Activated T-cell treated with anti-CD3 and anti-CD28 coated beads for 48 hours (primary cell): ENCODE measurements at places on chromosomes 16 and 17.

- no peak for DNase-seq
These were observed 408.6 kb downstream of the HAPSTR1 start for GRCh38 chr16:9499941-9500593.

- DNase-seq, result no peak
These were observed 1.2 kb downstream of the PSMD11 start for GRCh38 chr17:32445497-32445896.

- no peak for DNase-seq
These were observed 14.6 kb downstream of the SMTNL2 start for GRCh38 chr17:4598776-4599504.

DNA sequence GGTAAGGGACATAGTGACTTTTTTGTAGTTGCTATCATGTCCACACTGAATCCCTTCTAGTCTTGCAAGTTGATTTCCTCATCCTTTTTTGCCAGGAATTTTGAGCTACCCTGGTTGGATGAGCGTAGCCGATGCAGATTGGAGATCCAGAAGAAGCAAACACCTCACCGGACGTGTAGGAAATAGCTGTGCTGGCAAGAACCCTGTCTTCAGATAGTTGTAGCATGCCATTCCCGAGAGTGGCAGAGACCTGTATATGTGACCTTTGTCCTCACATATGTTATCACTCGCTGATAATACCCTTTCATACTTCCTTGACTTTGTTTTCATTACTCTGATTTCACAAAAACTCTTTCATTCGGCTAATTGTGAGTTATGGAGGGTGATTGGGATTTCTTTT, 6.2 kb upstream of the CASC3 start:
- DNase-seq, result no peak

DNA sequence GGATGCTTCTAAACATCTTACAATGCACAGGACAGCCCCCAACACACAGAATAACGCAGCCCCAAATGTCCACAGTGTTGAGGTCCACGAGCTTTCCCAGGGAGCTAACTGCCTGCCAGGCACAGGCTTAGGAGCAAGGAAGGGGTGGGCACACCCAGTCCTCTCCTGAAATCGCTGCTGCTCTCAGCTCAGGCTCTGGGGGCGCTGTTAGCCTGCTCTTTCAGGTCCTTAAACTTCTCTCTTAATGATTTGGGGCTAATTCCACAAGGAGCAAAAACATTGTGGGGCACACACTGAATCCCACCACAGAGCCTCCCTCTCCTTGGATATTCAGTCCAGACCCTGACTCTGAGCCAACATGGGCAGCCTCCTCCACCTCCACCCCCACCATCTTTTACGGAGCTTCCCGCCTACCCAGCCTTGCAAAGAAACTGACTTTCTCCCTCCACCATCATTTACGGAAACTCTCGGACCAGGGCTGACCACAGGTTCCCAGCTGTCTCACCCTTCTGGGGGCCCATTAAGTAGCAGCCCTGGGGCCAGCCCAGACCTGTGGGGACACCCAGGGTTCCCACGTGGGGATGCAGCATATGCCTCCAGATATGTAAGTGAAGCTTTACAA, 1.1 kb downstream of the CD300H start:
- peak; percentile 24 for DNase-seq

DNA sequence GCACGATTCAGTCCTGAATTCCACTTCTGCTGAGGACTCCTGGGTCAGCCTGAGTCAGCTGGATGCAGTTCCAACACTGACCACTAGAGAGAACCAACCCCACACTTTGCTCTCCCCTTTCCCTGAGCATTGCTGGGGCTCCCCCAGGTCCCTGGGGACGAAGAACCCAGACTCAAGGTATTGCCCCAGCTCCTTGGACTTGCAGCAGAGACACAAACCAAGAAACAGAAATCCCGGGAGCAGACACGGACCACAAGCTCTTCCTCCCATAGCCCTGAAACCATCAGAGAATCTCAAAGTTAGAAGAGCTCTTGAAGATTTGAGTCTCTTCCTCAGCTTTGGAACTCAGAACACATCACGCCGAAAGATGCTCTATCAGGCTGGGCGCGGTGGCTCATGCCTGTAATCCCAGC, 678 bp upstream of the GH1 start:
- DNase-seq, result peak; percentile 61

DNA sequence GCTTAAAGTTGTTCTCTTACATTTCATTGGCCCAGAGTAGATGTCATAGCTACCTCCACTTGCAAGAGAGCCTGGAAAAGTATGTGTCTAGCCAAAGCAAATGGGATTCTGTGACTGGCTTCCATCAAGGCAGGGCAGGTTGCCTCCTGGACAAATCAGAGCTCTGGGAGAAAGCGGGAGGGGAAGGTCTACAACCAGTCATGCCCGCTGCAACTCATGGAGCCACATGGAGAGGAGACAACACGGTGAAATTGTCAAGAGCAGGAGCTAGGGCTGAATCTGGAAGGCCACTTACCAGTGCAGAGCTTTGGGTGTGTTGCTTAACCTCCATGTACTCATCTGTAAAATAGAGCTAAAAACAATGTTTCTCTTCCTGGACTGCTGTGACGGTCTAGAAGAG, 83.8 kb downstream of the MARF1 start:
- no peak for DNase-seq

DNA sequence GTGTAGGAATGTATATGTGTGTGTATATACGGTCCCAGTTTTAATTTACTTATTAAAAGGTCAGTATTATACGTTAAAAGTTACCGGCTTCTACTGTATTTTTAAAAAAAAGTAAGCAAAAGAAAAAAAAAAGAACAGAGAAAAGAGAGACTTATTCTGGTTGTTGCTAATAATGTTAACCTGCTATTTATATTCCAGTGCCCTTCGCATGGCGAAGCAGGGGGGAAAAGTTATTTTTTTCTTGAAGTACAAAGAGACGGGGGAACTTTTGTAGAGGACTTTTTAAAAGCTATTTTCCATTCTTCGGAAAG, 1.6 kb downstream of the NOG start:
- no peak for DNase-seq

DNA sequence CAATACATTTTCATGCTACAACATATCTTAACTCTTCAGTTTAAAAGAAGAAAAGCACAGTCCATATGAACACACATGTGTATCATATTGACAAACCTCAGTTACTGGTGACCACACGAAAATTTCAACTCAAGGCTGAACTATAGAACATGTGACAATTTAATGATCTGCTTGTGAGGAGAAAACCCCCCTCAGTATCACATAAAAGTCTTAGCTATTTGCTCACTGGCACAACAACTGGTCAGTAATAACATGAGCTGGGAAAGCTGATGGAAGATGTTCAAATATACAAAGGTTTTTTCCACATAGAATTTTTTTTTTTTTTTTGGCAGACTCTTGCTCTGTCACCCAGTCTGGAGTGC, 19.5 kb downstream of the ZNF652 start:
- DNase-seq, result no peak

DNA sequence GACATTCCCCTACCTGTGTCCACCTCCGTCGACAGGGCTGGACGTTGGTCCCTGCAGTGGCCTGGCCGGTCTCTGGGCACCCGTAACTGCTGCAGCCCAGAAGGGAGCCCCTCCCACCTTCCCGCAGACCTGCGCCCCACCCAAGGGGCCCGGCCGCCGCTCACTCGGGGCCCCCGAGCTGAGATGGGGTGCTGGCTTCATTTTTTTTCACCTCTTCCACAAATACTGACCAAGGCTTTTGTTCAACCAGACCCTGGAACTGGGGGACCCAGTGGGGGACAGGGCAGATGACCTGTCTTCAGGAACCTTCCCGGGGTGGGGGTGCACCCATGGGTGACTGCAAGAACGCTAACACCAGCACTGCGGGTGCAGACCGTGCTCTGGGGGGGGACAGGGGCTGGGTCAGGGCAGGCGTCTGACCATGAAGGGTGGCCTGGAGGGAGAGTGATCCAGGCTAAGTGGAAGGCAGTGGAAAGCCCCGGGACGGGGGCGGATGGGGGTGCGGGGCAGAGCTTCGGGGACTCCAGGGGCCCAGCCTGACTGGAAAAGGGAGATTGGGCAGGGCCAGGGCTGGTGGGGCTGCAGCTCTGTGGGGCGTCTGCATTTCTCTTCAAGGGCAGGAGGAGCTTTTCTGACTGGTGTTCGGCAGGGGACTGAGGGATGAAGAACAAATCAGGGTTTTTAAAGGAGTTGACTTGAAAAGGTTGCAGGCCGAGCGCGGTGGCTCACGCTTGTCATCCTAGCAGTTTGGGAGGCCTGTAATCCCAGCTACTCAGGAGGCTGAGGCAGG, 42.3 kb downstream of the SLC7A5 start:
- DNase-seq, result no peak

- no peak for DNase-seq
These were observed 114.7 kb downstream of the NOG start for GRCh38 chr17:56708220-56708558.

GRCh38 chr17:20203761-20204263, 194.7 kb downstream of the SPECC1 start:
- no peak for DNase-seq

DNA sequence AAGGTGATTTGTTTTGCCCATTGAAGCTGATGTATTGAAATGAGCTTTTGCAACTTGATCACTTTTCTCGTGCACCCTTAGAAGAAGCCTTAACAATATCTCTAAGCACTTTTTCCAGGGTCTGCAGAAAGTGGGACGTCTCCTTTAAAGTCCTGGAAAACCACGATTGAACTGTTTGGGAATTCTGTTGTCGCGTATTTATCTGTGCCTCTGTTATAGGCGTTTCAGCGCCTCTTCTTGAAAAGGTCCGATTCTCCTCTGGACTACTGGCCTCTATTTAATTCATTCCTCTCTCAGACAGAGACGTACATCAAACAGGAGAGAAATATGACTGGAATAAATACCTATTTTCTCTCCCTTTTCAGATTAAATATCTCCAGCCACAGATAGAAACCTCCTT, 262.4 kb upstream of the PSMD7 start:
- DNase-seq, result no peak
